ENCODE measurements at places on chromosomes 1 and 21.

GRCh38 chr1:212792396-212792908, 758 bp downstream of the TATDN3 start:
- no peak for DNase-seq

DNA sequence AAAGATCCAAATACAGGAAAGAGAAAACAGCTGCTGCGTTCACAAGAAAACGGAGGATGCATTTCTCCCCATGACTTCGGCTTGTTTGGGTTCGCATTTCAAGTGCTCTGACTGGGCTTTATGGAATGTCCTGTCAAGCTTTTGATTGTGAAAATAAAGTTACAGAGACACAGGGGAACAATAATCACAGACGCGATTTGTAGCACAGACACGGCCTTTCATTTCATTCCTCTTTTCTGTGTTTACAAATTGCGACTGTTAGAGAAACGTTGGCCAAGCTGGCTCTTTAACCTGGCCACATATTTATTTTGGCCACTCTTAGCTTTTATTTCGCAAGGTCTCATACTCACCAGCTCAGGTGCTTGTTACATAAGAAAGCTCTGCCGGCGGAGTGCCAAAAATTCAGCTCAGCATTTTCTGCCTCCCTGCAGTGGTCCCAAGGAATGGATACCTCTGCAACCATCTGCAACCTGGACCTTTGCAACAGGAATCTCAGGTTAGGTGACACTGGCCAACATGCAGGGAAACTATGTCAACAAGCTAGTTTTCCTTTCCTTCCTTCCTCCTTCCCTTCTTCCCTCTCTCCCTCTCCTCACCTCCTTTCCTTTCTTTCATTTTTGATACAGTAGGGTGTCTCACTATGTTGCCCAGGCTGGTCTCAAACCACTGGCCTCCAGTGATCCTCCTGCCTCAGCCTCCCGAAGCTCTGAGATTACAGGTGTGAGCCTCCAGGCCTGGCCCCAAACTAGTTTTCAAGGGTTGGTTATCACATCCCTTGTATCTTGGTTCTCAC, 58.2 kb upstream of the SLC45A1 start:
- no peak for DNase-seq

GRCh38 chr21:44759628-44760285, 41.9 kb downstream of the UBE2G2 start:
- no peak for DNase-seq

DNA sequence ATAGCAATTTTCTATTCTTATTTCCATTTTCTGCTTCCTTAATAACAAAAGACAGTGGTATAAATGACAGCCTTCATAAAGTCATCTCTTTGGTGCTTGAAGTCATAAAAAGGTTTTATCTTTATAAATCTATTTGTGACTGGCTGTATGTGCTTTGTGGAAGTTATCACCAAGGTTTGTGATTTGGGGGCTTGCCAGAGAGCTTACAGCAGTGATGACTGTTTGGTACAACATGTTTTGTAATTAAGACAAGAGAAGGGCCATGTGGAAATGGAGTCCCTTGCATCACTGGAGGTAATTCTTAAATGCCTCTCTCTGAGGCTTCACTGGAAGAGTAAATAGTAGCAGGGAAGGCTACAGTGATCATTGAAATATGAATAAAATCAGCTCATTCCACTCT, 2.7 kb downstream of the SLC35F3 start:
- DNase-seq, result no peak

DNA sequence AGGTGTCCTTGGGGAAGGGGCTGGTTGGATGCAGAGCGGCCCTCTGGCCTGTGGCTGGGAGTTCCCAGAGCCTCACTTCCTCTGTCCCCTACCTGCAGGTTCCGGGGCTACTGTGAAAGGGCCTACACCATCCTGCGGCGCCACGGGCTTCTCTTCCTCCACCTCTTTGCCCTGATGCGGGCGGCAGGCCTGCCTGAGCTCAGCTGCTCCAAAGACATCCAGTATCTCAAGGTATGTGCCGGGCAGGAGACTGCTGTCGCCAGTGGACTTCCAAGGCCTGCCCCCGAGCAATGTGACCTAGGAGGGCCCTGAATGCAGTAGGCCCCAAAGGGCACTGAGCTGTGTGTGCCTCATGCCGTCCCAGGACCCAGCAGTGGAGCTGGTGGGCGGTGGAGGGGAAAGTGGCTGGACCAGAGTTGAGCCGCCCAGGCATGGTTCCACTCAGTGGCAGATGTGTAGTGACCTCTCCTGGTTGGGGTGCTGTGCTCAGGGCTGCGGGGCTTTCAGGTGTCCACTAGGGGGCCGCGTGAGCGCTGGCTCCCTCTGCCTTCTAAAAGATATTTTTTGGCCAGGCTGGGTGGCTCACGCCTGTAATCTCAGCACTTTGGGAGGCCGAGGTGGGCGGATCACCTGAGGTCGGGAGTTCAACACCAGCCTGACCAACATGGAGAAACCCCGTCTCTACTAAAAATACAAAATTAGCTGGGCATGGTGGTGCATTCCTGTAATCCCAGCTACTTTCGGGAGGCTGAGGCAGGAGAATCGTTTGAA, 73.4 kb downstream of the PIK3CD start:
- peak; percentile 51 for DNase-seq
